Activated CD8-positive, alpha-beta memory T cell treated with anti-CD3 and anti-CD28 coated beads for 24 hours (primary cell): ENCODE measurements at places on chromosomes 1 and 21.

- DNase-seq, result no peak
Measured at GRCh38 chr1:34982820-34983376, 2.2 kb downstream of the TMEM35B start.

DNA sequence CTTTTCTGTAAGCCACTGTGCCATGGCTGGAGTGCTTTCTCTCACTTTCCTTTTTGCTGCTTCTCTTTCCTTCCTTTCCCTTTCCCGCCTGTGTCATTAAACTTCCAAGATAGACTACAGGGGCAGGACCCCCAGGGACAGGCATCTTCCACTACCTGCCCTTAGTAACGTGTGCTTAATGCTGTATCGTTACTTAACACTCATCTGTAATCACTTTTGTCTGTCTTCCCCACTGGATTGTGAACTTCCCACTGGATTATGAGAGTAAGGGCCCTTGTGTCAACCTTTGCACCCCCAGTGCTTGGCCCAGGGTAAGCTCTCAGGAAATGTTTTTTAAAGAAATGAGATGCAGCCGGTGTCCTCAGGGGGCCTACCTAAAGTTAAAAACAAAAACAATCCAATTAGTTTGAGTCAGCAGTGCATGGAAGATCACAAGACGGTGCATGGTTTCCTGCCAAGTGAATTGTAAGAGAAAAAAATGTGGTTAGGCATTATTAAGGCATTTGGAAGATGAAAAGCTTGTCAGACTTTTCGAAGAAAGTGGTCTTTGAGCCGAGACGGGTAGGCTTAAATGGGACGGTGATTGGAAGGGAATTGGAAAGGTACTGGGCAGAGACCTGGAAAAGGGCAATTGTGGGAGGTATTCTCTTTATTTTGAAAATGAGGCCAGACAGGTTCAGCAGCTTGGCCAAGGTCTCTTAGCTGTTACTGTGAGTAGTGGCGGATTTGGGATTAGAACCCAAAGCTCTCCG is 958 bp downstream of the LYPLAL1 start:
- peak; percentile 57 for DNase-seq

GRCh38 chr1:21815724-21816321 is 3.8 kb downstream of the LDLRAD2 start:
- no peak for DNase-seq

GRCh38 chr1:20281801-20282200 is 8.9 kb upstream of the VWA5B1 start:
- DNase-seq, result no peak

DNA sequence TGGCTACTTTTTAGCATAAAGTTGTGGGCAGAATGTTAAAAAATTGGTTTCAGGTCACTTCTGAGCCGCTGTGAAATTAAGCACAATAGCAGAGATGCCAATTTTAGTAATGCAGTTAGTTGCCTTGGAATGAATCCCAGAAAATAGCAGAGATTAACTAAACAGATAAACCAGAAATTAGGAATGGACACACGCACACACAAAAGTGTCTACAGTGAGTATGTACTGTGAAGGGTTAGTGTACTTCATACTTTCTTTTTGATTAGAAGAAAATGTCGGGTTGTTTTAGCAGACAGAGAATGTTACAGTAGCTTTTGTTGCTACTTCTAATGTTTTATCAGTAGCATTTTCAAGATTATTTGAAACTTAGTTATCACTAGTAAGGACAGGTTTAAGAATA is 106.7 kb downstream of the LEPR start:
- DNase-seq, result no peak

DNA sequence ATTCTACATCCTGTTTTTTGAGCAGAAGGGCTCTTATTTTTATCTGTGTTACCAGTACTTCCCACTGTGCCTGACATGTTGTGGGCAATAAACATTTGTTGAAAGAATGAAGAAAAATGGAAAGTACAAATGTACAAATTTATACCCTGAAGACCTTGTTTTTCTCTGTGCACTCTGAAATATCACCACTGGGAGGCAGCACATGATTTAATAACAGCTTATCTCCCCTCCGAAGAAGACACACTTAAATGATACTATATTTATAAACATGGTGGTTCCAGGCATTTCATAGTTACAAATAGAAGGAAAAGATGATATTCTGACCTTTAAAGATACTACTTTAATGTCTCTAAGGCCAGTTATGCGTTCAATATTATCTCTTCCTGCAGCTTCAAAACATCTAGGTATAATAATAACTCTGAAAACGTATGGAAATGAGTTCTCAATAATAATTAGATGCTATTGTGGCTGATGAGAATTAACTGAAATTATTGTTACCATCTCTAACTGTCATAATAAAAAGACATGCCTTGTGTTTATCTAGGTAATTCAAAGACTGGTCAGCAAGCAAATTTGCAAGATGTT is 12.8 kb downstream of the DYNLT5 start:
- peak; percentile 68 for DNase-seq

GRCh38 chr1:30976143-30976542 is 67.6 kb upstream of the SDC3 start:
- DNase-seq, result no peak

DNA sequence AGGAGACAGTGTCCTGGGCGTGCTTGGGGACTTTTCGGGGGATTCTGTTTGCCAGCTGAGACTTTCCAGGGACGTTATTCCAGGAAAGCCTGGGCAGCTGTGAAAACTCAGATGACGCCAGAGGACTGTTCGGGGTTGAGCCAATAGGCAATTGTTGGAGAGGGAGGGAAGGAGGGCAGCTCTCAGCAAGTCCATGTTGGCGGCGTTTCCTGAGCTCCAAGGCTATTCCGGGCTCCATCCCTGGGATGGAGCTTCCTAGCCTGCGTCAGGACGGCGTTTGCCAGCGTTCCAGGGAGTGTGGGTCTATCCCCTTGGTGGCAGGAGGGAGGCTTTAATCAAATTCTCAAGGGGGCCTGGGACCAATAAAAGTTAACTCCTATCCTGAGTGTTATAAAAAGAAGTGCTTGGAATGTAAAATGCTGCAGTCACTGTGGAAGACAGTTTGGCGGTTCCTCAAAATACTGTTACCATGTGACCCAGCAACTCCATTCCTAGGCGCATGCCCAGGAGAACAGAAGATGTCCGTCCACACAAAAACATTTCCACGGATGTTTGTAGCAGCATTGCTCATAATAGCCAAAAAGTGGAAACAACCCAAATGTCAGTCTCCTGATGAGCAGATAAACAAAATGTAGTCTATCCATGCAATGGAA is 15.2 kb downstream of the SLC27A3 start:
- no peak for DNase-seq

DNA sequence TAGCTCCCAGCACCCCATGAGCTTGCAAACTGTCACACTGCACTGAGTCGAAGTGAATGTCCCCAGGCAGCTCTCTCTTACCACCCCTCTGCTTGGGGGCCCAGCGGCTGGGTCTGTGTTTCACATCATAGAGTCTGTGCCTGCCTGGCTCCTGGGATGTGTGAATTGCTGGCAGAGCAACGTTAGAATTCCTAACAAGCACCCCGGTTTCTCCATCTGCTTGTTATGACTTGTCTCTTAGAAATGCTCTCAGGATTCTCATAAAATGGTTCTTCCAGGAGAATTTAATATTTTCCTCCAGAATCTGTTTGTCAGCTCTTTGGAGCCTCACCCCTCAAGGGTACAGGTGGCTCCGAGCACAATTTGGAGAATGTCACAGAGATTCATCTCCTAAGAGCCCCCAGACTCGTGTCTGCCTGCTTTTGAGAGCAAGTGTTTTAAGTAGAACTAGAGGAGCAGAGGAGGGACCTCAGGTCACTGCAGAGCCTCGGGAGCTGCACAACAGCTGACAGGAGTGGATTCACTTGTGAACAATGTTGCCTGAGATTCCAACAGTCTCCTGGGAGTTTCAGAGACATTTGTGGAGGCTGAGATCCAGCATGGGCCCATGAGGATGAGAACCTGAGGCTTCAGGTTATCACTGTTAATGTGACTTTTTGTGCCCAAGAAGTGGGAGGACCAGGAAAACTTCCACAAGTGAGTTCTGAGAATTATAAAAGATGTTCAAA is 131.5 kb downstream of the KCNJ6 start:
- DNase-seq, result no peak

DNA sequence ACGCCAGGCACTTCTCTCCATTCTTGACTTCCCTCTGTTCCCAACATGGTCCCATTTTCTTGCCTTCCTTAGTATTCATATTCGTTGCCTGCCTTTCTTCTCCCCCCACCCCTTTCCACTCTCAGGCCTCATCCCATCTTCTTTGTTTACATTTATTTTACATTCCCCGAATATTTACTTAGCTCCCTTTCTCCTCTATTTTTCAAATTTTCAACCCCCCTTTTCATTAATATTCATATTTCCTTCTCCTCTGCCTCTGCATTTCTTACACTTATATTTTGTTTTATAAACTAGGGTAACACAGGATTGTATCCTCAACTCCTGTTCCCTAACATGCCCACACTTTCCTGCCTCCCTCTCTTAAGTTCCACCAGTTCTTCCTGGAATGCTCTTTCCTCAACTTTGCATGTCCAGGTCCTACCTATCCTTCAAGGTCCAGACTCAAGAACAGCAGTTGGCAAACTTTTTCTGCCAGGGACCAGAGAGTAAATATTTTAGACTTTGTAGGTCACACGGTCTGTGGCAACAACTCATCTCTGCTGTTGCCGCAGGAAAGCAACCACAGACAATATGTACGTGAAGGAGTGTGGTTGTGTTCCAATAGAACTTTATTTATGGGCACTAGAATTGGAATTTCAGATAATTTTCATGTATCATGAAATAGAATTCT is 29.8 kb upstream of the A3GALT2 start:
- no peak for DNase-seq

DNA sequence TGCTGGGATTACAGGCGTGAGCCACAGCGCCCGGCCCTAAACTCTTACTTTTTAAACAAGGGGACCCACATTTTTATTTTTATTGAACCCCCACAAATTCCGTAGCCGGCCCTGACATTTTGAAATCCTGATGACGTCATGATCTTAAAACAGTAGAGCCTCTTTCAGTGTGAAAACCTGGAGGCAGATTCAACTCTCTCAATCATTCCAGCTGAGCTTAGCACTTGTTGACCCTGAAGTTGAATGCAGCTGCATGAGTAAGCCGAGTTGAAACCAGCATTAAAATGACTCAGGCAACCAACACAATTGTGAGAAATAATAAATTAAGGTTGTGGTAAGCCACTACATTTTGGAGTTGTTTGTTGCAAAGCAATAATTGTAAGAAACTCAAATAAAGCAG is 93.9 kb upstream of the ADGRL4 start:
- no peak for DNase-seq
